ENCODE measurements at places on chromosomes 7 and 10.

DNA sequence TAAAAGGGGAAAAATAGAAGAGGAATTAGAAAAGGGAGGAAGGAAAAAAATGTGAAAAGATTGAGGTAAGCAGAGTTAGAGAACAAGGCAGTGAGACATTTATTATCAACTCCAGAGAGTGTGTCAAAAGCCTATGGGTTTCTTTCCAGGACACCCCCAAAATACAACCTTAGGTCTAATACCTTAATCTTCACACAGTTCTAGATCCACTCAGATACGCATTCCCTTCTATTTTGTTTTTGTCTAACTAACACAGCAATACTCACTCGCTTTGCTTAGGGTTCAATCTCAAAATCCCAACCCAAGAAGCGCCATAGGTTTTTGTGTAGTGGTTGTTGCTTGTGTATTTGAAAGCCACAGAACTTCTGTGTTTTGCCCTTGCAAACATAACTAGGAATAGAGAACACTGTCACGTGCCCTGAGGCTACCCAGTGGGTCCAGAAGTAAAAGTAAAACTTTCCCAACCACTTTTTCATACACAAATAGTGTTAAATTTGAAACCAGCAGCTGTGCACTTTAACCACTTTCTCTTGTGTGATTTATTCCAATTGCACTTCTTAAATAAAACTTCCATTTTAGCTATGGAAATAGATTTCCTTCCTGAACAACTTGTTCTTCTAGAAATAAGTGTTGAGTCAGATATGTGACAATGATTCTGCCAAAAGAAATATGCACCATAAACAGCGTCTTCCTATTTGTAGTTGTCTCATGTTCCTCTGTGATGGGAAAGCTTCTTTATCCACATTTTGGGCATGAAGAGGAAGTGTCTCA lies 414.7 kb upstream of the GHITM start:
- DNase-seq: peak; percentile 1

DNA sequence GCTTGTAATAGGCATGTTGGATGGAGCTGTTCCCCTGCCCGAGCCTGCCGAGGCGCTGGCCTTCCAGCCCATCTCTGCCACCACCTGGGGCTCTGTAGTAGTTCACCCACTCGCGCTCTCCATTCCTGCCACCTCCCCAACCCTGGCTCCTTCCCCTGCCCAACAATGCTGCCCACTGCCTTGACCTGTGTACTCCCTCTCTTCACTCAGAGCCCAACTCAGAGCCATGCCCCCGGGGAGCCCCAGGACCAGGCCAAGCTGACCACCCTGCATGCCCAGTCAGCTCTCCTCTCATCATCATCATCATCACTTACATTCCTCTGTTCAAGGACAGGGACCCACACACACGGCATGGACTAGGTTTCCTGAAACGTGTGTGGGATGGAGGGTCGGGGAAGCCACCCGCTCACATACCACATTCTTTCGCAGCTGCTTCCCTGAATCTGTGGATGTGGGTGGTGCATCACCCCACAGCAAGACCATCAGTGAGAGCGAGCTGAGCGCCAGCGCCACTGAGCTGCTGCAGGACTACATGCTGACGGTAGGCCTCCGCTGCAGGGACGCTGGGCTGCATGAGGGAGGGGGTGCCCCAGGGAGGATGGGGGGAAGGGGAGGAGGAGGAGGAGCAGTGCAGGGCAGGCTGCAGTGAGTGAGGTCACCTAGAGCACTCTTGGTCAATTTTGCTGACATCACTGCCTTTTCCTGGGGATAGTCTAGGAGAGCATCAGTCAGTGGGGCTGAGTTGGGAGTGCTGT lies 15.6 kb downstream of the NACAD start:
- DNase-seq: no peak

DNA sequence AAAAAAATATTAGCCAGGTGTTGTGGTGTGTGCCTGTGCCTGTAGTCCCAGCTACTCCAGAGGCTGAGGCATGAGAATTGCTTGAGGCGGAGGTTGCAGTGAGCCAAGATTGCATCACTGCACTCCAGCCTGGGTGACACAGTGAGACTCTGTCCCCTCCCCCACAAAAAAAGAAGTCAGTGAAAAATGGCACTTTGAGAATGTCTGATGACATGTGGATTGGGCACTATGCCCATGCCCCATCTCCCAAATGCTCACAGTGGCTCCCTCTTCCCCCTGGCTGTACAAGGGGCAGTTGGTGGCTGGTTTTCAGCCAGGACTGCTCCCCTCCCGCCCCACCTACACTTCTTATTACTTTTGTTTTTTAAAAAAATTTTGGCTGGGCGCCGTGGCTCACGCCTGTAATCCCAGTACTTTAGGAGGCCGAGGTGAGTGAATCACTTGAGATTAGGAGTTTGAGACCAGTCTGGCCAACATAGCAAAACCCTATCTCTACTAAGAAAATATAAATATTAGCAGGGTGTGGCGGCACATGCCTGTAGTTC lies 26.1 kb downstream of the IL15RA start:
- peak; percentile 13 for DNase-seq

DNA sequence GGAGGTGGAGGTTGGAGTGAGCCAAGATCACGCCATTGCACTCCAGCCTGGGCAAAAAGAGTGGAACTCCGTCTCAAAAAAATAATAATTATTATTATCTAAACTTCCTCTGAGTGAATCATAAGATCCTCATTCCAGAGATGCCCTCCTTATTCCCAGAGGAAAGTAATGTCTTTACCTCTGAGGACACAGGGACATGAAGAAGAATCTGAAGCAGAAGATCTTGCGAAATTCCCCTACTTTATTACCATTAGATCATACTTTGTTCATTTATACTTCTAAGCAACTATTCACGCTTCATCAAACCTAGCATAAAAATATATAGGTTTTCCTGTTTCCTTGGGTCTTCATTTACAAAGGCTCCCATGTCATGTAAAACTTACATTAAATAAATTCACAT lies 143.1 kb downstream of the ETV1 start:
- DNase-seq: no peak

DNA sequence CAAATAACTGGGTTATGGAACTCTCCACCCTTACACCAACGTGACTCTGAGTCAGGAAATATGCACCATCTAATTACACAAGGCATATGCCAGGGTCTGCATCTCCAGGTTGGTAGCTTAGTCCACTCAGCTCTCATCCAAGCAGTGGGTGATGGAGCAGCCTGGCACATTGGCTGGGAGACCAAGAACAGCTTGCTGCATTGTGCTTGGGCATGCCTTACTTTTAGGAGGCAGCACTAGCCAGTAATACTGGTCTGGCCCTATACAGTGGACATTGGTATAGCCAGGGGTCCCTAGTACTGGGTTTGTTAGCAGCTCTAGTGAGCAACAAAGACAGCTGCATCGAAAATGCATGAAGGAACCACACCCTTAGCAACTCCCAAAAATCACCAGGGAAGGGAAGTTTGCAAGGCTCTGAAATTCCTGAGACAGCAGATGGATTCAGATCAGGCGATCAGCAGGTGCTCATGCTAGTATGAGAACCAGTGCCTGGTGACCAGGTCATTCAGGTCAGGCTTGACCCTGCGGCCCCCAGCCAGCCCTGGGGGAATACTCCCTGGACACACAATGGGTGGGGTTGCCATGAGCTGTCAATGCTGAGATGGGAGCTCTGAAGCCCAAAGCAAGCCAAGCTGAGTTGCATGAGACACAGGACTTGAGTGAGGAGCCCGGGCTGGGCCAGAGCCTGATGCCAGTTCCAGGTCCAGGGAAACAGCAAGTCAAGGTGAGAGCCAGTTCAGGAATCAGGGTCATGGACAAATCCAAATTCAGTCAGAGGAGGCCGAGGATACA lies 217.9 kb upstream of the ZMIZ1 start:
- no peak for DNase-seq

DNA sequence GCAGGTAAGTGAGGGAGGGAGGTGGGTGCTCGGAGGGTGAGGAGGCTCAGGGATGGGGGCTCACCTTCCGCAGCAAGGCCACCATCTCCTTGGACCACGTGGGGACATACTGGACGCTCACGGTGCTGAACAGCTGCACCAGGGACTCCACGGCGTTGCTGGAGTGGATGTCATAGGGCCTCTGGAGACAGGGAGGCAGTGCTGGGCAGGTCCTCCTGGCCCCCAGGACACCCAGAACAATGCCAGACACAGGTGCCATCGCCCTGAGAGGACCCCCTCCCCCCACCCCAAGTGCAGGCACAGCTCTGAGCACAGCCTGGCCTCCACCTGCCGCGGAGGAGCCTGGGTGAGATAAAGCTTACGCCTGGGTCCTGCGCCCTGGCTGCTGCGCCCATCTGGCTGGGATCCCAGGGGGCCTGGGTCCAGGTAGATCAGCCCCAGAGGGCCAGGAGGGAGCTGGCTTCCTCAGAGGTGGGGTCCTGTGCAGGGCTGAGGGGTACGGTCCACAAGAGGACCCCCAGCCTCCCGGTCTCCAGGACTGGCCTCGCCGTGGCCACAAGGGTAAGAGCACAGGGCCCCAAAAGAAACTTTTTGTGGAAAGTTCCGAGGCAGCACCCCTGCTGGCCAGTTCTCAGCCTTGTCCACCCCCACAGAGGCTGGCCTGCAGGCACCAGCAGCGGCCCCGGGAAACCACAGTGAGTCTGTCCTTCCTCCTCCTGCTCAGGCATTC lies 37.8 kb downstream of the DPYSL4 start:
- DNase-seq: no peak

DNA sequence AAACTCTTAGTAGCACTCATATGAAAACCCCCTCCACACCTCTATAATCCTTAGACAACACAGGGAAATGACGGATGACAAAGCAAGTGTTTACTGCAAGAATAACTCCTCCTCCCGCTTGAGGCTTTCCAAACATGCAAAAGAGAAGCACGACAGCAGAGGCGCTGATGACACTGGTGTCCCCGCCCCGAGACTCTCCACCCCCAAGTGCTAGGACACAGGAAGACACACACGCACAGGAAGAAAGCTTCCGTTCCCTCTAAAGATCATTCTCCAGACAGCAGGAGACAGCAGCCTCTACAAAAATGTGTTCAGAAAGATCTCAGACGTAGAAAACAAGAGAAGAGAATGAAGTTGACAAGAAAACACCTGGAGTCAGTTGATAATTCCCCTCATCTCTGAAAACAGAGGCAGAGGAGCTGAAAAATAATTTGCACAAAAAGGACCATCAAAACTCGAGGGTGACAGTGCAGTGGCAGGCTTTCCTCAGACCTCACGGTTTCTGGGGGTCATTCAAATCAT lies 90.2 kb downstream of the DLG5 start:
- DNase-seq: no peak

DNA sequence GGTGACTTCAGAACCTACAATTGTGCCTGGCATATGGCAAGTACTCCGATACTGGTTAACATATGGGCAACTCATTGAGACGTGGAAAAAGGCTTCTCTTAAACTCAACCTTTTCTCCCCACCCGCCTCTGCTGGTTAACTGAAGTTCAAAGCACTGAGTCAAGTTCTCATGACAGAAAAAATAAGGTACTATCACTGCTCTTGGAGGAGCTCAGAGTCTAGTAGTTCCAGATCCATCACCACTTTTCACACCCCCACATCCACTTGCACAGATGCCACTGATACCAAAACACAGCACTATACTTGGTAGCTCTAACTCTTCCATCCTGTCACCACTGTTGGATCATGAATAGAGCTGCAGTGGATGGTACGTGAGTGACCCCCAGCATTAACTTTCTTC lies 36.2 kb downstream of the CCDC6 start:
- DNase-seq: no peak
